ENCODE measurements at places on chromosomes 1 and 21.
A peak's percentile ranks its signal among the peaks of the same experiment; 100 is the strongest.

- DNase-seq, result no peak
Observed at GRCh38 chr1:44437107-44437716, 32.2 kb downstream of the RNF220 start.

- no peak for DNase-seq
Observed at GRCh38 chr1:80755944-80756343, 1044.8 kb upstream of the ADGRL2 start.

DNA sequence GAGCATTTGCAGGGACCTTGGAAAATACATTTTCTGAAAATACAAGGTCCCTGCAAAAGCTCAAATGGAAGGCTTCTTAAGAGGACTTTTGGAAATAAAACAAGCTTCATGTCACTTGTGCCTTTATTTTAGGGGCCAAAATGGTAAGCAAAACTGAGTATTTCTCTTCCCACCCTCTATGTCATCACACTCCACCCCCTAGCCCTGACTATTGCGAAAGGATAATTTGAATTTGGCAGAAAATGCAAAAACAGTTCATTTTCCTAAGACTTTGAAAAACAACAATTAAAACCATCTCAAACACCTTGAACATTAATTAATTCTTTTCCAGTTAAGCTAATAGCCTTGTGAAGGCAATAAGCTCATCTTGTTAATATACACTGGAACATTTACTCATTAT is 201.7 kb downstream of the TM2D1 start:
- DNase-seq, result no peak

DNA sequence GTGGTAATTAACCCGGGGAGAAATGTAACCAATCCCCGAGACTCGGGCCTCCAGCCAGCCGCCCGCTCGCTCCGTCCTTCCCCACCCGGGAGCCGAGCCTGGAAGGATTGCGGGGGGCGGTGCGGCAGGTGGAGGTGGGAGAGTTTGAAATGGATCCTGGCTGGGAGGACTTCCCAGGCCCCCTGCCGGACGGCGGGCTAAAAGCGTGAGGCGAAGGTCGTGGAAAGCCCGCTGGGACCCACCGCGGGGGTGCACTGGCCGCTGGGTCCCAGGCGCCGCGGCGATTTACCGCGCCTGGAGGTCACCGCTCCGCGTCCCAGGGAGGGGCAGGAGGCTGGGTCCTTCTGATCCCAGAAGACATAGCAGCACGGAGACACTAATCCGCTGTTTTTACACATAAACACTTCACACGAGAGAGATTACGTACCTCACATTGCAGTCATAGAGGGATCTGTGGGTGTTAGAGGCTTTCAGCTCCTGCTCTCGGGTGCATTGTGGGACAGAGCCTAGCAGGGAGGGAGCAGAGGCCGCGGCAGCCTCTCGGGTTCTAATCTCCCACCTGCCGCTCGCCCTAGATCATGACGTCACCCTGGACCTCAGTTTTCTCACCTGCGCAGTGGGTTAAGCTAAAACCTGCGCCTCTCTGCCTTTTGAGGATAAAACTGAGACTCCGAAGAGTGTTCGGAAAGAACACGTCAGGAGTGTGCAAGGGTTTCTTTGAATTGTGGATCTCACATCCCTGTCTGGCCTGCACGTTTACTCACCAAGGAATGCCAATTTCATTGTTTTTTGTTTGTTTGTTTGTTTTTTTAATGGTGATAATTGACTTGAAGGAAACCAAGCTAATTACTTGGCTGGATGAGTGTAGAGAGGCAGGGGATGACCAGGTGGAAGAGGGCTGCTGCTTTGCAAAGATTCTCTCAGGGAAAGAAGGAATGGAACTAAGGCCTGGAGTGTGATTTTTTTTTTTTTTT is 17.1 kb upstream of the TMEM9 start:
- DNase-seq, result peak; percentile 67

- no peak for DNase-seq
Observed at GRCh38 chr1:185528084-185528676, 206.0 kb upstream of the HMCN1 start.

DNA sequence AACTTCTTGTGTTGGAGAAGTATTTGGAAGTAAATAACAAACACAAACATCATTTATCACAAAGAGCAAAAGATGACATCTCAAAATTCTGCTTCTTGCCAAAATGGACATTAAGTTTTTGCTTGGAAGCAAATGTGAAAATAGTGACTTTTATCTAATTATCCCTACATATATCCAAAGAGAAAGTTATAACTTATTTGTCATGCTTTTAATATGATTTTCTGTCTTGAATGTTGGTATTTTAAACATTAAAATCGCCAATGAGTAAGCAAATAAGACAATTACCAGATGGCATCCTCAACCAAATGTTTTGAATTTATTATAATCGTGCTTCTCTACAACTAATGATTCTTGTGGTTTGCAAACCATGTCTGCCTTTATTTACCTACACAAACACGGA is 594.3 kb downstream of the KIF26B start:
- no peak for DNase-seq

DNA sequence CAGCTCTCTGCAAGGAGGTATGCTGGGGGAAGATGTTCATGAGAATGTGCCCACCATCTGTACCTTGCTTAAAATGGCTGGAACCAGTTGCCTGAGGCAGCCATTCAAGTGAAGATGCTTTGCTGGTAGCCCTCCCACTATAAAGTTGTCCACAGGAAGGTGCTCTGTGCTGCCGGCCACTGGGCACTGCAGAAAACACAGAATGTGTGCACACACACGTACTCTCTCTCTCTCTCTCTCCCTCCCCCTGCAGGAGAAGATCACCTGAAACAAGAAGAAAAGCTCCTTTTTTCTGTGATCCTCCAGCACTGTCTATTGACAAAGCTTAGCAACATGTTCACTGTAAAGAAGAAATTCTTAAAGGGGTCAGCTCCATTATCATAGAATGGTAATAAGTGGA is 134.8 kb downstream of the PIGK start:
- no peak for DNase-seq

DNA sequence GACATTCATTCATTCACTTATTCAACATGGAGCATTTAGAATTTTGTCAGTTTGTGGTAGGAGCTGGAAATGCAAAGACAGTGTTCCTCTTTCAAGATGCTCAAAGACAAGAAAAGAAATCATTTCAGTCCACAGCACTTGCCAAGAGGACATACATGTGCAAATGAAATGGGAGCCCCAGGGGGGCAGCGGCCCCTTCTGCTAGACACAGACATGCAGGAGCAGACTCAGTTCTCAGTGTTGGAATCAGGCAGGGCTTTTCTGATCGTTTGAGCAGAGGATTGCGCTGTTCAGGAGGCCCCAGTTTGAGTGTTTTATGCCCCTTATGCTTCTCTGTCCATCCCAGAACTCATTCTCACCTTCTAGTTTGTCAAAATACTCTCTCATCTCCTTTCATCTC is 35.6 kb upstream of the VASH2 start:
- DNase-seq, result no peak

GRCh38 chr1:168734271-168734670 is 5.3 kb upstream of the DPT start:
- no peak for DNase-seq

GRCh38 chr21:32414579-32415358 is 2.3 kb downstream of the EVA1C start:
- DNase-seq, result no peak

DNA sequence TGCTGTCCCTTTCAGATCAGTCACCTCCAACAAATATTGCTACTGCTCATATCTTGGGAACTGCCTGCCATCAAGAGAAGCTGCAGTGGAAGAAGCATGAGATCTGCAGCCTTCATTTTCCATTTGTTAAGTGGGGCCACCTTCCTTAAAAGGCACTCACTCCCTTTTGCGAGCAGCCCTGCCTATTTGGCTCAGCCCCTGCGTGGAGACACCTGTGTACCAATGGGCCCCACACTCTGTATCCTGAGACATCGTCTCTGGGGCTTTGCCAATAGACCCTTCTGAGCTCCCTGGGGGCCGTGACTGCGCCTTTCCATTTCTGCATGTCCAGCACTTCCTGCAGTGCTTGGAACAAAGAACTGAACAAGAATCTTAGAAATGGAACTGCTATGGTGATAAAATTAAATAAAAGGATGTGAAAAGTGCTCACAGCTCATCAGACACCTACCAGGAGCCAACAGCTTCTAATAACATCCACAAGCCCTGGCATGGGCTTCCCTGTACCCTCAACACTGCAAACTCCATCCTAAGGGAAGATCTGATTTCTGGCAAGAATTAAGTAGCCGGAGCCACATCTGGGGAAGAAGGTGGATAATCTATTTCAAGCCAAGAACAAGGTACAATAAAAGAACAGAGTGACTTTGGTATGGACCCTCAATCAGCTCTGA is 36.7 kb downstream of the PARP1 start:
- no peak for DNase-seq

- no peak for DNase-seq
Observed at GRCh38 chr1:181057079-181057478, 23.3 kb downstream of the MR1 start.

GRCh38 chr1:164704954-164705353 is 146.0 kb downstream of the PBX1 start:
- no peak for DNase-seq

DNA sequence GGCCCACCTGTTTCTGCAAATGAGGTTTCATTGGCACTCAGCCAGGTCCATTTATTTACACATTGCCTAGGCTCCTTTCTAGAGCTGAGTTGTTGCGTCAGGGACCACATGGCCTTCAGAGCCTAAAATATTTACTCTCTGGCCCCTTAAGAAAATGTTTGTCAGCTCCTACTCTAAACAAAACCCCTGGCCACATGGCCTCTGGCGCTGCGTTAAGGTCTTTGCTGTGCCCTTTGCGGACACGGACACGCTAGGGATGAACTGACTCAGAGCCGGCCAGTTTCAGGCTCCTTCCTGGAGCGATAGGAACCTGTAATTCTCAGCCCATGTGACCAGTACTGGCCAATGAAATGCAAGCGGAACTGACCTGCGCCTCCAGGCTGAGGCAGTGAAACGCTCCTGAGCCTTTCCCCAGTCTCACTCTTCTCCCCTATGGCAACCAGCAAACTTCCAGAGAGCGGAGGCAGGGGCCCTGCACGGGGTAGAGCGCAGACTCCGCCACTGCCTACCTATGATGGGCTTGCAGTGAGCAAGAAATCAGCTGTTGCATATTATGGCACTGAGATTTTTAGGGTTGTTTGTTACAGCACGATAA is 160.3 kb downstream of the ETS2 start:
- DNase-seq, result no peak

GRCh38 chr1:31497601-31498000 is 78.7 kb upstream of the TINAGL1 start:
- no peak for DNase-seq

- no peak for DNase-seq
Observed at GRCh38 chr1:74593887-74594866, 79.4 kb downstream of the ERICH3 start.

GRCh38 chr1:245094092-245094491 is 60.7 kb upstream of the KIF26B start:
- DNase-seq, result no peak

DNA sequence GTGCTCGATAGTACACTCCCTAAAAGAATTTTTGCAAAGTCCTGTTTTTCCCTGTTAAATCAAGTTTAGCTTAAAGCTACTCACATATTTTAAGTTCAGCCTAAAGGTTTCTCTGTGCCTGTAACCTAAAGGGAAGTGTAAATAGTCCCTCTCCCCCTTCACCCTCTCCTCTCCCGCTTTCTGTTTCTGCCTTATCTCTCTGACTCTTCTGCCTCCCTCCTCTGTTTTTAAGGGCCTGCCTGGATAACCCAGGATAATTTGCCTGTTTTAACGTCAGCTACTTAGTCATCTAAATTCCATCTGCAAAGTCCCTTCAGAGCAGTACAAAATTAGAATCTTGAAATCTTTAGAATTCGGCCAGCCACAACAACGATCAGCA is 92.6 kb downstream of the NID1 start:
- DNase-seq, result no peak

GRCh38 chr1:237794071-237794470 is 96.7 kb downstream of the ZP4 start:
- no peak for DNase-seq

DNA sequence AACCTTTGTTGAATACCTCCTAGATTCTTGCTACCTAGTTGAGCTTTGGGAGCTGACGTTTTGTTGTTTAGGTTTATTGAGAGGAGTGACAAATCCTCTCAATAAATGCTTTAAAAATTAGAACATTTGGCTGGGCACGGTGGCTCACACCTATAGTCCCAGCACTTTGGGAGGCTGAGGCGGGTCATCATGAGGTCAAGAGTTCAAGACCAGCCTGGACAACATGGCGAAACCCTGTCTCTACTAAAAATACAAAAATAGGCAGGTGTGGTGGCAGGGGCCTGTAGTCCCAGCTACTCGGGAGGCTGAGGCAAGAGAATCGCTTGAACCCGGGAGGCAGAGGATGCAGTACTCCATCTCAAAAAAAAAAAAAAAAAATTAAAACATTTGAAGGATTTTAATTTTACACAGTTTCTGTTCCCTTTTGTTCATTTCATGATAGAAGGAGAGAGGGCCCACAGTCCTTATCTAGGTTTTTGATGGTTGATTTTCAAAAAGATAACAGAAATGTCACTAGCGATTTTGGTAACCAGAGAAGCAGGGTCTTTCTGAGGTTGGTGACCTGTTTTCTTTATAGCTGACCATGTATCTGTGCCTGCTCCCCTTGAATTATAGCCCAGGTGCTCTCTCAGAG is 44.2 kb upstream of the PIGV start:
- no peak for DNase-seq

GRCh38 chr1:17569200-17570139 is 30.0 kb downstream of the ARHGEF10L start:
- no peak for DNase-seq

GRCh38 chr1:85245891-85246290 is 13.6 kb downstream of the C1orf52 start:
- DNase-seq, result no peak

GRCh38 chr1:63593303-63593885 is at the start of gene PGM1:
TSS of gene PGM1 (plus strand) at chr1:63593411. CDS start at chr1:63593489, 78 bp downstream.
- DNase-seq, result peak; percentile 73

DNA sequence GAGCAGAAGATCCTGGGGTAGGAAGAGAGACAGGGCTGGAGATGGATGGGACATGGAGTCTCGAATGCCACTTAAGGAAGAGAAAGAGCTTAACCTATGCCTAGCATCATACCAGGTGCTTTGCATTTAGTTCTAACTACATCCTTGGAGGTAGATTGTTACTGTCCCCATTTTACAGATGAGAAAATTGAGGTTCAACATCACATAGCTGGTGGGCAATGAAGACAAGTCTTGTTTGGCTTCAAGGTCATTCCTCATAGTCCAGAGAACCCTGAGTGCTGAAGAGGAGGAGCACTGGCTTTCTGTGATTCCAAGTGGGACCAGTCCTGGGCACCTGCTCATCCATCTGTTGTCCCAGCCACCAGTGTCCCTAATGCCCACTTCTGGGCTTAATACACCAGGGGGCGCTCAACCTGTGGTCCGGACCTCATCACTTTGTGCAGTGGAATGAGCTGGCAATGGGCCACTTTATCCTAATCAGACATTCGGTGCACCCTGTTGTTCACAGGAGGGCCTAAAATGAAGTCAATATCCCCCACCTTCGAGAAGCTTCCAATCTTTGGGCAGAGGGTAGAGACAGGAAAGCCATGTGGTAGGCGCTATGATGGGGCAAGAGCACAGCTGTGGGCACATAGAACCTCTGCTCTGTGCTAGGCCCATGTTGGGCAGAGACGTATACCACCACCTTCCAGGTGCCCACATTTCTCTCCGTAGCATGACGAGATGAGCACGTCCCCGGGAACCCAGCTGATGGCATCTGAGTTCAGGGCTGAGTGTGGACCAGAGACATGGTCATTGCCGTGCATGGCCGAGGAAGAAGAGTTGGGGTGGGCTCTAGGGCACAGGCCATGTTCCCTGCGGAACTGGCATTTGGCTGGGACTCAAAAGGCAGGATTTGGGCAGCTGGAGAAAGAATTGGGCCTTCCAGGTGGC is 9.2 kb downstream of the RPS6KA1 start:
- DNase-seq, result peak; percentile 75

GRCh38 chr1:54299037-54299436 is 99.1 kb downstream of the MRPL37 start:
- DNase-seq, result no peak

GRCh38 chr1:56052041-56052440 is 527.3 kb downstream of the PLPP3 start:
- no peak for DNase-seq
